ENCODE measurements at places on chromosomes 5 and 9.

DNA sequence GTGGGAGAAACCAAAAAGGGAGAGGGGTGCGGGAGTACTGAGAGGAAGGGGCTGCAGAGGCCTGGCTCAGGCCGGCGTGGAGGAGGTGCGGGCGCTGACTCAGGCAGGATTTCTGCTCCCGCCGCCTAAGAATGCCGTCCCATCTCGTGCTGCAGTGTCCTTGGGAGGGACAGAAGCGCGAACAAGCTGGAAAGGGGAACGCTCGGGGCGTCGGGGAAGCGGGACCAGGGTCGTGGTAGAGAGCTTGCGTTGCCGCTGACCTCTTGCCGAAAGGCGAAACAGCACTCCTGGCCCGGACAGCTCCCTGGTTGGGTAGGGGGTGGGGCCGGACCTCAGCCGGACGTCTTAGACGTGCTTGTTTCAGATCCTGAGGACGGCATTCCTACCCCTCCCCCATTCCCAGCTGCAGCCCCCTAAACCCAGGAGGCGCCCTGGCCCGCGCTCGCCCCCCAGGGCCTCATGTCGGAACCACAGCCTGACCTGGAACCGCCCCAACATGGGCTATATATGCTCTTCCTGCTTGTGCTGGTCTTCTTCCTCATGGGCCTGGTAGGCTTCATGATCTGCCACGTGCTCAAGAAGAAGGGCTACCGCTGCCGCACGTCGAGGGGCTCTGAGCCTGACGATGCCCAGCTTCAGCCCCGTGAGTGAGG, 1.1 kb downstream of the RELL2 start:
- DNase-seq, result peak; percentile 63

DNA sequence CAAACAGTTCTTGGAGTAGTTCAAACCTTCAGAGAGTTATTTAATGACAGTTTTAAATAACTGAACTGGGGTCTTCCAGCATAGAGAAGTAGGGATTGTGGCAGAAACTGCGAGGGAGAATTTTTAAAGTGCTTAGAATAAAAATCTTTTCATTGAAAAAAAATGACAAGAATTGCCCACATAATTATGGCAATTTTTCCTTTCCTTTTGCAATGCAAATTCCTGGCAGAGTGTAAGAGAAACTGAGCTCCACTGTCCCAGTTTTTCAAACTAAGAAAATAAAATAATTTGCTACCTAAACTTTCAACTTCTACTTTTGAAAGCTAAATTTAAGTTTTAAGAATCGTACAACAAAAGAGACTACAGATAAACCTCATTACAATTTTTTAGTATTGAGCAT, 2.3 kb upstream of the PTGER4 start:
- DNase-seq, result no peak

- peak; percentile 64 for DNase-seq
Observed at GRCh38 chr5:10354048-10354872, 765 bp downstream of the MARCHF6 start.

DNA sequence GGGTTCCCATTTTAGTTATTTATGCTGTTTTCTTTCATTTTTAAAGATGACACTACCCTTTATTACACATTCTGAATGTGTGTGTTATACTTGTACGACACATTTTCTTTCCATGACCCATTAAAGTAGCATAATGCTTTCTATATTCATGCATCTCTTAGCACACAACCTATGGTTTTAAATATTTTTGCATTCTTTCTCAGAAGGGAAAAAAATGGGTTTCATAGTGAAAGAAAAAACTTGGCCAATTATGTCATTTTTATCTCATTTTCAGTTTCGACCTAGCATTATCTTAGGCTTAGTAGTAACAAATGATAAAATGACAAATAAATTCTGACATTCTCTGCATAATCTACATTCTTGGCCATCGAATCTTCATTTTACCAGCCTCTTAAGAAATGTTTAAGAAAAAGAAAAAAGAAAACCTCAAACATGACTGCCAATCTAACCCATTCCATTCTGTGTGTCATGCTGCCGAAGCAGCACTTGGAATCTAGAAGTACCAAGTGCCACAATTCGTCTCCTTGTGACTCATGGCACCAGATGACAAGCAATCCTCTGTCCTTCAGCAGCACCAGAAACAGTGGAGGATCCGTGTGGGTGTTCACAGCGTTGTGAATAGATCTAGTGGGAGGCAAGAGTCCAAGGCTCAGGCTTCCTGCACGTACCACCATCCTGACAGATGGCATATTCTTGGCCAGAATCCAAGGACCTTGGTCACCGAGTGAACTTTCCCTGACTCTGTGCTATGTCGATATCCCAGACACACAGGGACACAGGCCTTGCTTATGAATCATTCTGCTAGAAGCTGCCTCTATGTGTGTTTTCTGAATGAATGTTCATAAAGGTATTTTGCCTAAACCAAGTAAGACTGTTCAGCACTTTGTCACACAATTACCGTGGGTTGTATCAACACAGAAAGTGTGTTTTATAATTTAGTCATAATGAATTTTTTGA, 502.7 kb downstream of the NR2F1-AS1 start:
- no peak for DNase-seq

DNA sequence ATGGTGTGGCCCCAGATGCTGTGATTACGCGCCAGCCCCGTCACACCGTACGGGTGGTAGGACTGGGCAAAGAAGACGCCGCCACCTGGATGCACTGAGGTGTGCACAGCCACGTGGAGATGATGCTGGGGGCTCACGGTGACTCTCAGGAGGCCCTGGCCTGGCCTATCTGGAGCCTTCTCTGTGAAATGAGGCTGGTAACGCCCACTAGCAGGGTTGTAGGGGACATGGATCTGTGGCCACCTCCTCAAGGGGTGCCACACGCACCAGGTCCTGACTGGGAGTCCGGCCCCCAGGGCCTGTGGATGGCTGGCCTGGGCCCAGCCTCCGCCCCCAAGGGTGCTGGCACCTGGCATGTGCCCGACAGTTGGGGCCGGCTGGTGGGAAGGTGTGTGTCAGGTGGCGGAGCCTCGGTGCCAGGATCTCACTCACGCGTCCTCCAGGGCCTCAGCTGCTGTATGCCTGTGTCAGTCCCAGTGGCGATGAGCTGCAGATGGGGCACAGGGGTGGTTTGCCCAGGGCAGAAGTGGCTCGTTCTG, 32.4 kb downstream of the NEK6 start:
- no peak for DNase-seq

DNA sequence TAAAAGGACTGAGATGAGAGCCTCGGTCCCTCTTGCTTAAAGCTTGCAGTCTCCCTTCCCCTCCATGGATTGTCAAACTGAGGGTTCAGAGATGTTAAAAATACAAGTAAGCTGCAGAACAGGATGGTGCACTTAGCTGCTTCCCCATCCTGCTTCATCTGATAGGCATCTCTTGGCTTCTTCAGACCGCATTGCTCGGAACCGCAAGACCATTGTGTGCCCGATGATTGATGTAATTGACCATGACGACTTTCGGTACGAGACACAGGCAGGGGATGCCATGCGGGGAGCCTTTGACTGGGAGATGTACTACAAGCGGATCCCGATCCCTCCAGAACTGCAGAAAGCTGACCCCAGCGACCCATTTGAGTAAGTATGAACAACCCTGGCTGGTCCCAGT, 65.5 kb upstream of the SAP30L start:
- DNase-seq, result no peak

DNA sequence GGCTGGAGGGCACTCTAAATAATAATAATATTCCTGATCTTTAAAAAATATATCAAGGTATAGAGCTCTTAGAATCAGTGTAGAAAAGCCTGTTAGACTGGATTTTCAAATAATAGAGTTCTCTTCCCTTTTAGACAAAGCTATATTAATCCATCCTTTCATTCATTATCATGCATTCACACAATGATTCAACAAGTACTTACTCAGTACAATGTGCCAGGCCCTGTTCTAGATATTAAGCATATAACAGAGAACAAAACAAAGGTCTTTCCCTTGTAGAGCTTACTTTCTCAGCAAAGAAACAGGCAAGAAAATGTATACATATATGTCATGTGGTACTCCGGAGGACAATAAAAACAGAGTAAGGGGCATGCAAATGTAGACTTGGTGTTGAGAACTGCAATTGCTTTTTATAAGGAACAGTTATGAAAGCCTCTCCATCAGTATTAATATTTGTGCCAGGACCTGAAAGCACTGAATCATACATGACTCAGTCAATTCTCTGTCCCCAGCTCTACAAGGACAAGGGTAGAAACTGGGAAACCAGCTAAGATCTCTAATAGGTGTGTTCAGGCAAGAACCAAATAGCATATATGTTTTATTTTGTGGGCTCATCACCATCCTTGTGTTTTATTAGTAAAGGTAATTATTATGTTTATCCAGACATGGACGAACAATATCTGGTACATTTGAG, 72.2 kb downstream of the PIP5K1B start:
- DNase-seq, result no peak

GRCh38 chr9:133677126-133678010, 41.2 kb downstream of the DBH start:
- DNase-seq, result peak; percentile 31

DNA sequence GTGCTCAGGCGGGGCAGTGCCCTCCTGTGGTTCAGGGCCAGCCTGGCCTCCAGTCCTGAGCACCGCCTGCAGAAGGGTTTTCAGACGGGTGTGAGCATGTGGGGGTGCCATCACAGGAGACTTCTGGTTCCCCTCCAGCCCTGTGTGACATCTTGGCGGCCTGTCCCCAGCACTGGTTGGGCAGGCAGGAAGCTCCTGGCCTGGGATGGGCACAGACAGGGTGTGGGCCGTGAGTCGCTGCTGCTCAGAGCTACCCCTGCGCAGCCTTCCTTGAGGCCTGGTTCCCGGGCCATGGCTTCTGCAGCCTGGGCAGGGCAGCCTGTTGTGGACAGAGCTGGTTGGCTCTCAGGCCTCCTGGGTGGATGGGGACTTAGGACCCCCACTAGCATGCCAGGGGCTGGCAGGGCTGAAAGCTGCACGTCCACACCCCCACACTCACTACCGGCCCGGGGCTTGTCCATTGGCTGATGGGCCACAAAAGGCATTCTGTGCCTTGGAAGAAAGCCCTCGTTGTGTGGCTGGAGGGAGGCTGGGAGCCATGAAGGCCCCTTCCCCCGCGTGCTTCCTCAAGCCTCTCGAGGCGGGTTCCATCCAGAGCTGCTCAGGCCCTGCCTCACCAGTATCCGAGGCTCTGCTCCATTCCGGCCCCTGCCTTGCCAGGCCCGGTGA, 58.7 kb downstream of the RXRA start:
- DNase-seq, result no peak

DNA sequence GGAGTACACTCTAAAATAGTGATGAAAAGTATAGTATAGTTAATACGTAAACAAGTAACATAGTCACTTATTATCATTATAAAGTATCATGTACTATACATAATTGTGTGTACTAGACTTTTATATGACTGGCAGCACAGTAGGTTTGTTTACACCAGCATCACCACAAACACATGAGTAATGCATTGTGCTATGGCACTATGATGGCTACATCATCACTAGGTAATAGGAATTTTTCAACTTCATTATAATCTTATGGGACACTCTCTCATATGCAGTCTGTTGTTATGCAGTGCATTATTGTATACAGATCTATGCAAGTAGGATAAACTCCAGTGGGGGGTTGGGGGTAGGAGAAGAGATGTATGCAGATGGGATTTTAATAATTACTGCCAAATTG, 52.7 kb upstream of the ELL2 start:
- no peak for DNase-seq

DNA sequence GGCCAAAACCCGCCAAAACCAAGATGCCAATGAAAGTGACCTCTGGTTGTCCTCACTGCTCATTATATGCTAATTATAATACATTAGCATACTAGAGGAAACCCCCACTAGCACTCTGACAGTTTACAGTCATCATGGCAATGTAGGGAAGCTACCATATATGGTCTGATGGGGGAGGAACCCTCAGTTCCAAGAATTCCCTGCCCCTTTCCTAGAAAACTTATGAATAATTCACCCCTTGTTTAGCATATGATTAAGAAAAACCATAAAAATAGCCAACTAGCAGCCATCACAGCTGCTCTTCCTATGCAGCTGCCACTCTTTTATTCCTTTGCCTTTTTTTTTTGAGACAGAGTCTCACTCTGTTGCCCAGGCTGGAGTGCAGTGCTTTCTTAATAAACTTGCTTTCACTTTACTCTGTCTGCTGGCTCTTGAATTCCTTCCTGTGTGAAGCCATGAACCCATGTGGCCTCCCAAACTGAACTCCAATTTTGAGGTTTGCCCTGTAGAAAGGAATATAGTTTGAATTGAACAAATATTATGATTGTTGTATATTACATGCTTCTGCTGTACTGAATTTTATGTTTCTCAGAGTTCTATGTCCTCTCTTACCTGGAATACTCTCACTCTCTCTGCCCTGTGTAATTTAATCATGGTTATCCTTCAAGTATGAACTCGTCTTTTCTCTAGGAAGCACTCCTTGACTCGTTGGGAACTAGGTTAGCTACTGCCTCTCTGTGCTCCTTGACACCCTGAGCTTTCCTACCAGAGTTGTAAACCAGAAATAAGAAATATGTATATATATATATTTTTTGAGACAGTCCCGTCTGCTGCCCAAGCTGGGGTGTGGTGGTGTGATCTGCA, 59.8 kb downstream of the KIAA1958 start:
- DNase-seq, result no peak

DNA sequence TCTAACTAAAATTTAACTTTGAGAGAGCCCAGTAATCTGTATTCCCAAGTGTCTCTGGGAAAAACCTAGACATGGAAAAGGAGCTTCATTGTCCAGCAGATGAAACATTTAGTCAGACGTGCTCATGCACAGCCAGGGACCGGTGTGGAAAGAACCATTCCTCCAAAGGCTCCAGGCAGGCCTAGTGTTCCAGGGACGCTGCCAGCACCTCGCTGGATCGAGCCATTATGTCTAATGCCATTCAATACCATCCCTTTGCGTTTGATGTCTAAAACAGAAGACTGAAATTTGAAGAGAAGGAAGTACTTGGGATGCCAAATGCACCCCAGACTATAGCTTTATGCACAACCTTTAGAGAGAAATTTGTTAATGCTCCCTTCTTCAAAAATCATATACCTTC, 1.4 kb upstream of the CHSY3 start:
- no peak for DNase-seq

GRCh38 chr9:100277166-100277979, 75.4 kb downstream of the TEX10 start:
- no peak for DNase-seq

DNA sequence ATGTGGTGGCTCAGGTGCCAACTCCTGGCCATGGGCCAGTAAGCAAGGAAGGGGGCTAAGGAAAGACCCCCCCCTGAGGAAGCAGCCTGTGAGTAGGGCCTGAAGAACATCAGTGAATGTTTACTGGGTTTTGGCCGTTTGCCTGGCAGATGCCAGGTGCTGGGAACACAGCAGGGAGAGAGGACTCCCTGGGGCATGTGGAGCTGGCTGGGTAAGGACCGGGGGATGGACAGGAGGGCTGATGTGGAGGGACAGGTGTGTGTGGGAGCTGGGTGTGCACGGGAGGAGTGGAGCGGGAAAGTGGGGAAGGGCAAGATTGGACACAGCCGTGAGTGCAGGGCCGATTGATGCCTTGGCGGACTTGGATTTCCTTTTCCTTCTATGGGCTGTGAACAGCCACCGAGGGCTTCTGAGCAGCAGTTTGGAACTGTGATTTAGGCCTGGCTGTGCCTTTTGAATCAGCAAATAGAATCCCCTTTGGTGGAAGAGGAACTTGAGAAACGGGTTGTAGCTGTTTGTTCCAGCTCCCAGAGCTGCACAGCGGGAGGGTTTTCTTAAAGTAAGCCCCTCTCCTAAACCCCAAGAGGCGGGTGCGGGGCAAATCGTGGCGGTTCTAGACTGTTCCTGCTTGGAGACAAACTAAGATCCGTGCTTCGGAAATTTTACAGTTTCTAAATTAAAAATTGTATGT, 3.1 kb downstream of the HMCN2 start:
- no peak for DNase-seq

- DNase-seq, result no peak
Observed at GRCh38 chr9:90904706-90905478, 103.3 kb downstream of the SYK start.
